GDM1 (cell line): ENCODE measurements at places on chromosomes 2 and 18.

GRCh38 chr2:70987386-70987785, 7.3 kb downstream of the TEX261 start:
- DNase-seq = no peak

DNA sequence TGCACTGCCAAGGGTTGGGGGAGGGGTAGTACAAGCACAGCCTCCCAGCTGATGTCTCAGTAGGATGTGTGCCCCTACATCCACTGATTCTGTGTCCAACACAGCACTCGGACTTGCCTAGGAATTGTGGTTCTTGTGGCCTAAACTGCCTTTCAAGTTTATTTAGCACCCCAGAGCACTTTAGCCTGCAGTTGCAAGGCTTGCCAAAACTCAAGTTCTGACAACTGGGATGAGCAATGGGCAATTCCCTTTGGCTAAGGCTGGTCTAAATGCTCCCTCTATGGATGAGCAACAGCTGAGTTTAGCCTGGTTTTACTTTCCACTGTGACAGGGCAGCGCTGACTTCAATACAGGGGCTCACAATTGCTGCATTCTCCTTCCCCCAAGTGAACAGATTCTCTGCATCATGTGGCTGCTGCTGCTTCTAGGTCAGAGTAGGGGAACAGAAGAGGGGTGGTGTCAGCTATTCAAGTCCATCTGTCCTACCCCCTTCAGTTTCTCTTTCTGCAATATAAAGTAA, 471.5 kb downstream of the PIK3C3 start:
- DNase-seq = no peak

DNA sequence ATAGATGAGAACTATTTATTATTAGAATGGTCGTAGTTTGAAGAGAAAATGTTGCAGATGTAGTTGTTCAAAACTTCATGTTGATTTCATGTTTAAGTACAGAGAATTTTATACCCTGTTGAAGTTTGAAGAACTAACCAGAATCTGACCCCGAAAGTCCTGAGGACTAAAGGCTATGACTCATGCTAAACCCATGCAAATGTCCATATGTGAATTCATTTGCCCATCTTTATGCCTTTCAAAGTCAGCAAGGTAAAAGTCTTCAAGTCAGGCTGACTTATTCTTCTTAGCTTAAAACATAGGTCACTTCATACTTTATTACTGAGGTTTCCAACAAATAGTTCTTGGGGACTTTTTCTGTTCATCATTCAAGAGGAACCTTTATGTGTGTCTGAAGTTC, 185.5 kb downstream of the CCDC85A start:
- no peak for DNase-seq

- DNase-seq = no peak
Measured at GRCh38 chr2:97969081-97970067, 26.4 kb downstream of the TMEM131 start.

- no peak for DNase-seq
Measured at GRCh38 chr2:155412598-155412997, 714.1 kb downstream of the KCNJ3 start.

DNA sequence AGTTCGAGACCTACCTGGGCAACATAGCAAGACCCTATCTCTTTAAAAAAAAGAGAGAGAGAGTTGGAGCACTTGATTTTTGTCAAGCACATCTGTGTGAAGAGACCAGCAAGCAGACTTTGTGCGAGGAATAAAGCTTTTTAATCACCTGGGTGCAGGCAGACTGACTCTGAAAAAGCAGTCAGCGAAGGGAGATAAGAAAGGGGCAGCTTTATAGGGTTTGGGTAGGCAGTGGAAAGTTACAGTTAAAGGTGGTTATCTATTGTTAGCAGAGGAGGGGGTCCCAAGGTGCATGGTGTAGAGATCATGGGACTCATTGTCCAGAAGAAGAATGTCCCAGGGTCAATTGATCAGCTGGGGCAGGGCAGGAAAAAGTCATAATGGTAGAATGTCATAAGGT, 34.4 kb downstream of the NCL start:
- DNase-seq = no peak

DNA sequence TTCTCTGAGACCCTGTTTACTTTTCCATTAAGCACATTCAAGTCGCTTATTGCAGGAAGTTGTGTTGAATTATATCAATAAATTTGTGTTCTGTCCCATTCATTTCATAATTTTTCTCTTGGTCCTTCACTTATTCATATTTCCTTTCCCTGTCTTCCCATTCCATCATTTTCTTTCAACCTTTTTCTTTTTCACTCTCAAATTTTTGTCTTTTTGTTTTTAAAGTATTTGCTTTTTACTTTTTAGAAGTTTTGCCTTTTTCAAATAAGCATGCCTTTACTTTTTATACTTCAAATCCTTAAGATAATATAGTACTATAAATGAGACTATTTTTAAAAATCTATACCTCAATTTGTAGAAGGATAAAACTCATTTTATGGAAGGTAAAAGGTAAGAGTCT, 120.5 kb downstream of the ATL2 start:
- DNase-seq = no peak

DNA sequence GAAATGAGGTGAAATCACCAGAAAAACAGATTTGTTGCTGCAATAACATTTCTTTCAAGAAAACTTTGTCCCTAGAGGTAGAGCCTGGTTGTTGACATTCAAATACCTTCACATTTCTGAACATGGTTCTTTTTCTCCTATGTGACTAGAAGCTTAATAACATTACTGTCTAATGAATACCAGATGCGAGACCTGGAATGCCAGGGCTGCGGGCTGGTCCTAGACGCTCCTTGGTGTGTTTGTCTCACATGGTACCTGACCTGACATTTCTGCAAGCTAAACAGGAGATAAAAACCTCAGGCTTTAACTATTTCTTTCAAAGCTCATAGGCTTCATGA, 38.5 kb downstream of the ACKR3 start:
- DNase-seq = no peak

DNA sequence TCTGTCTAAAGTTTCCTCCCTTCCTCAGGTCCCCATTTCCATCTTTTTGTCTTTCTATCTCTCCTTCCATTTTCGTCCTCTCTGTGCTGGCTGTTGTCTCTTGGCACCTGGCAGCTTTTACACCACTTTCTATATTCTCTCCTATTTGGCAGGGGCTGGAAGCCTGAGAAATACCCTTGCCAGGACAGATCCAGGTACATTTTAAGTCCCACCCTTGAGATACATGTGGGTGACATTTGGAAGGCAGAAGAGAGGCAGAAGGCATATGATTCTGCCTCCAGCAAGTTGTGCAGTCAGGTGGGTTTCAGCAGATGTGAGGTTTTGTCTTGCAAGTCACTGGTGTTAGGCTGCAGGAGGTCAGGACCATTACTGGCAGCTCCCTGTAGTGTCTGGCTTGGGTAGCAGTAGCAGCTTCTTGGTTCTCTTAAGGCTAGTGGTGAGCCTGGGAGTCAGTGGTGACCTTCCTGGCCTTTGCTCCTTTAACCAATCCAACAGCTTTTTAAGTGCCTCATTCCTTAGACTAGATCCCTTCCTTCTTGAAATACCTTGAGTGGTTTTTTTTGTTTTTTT, 90.1 kb downstream of the CAPN13 start:
- DNase-seq = no peak

DNA sequence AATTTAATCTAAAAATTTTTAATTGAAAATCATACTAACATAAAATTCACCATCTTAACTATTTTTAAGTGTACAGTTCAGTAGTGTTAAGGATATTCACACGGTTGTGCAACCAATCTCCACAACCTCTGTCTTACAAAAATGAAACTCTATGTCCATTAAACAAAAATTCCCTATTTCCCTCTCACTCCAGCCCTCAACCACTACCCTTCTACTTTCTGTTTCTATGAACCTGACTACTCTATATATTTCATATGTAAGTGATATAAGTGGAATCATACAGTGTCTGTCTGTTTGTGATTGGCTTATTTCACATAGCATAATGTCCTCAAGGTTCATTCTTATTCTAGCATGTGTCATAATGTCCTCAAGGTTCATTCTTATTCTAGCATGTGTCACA, 34.3 kb upstream of the OSBPL6 start:
- no peak for DNase-seq

DNA sequence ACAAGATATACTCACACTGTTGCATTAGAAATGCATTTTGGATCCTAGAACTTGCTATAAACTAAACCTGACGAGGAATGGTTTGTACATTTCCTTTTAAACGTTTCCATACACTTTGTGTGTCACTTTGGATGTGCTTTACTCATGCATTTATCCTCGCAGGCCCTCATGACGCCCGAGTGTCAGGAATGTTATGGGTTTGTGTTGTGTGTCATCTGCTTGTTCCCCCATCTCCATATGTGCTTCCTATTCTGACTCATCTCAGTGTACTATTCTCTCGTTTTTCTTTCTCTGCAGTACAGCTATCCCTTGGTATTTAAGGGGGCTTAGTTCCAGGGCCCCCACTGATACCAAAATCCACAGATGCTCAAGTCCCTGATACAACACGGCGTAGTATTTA, 121.5 kb upstream of the RASGRP3 start:
- DNase-seq = no peak

DNA sequence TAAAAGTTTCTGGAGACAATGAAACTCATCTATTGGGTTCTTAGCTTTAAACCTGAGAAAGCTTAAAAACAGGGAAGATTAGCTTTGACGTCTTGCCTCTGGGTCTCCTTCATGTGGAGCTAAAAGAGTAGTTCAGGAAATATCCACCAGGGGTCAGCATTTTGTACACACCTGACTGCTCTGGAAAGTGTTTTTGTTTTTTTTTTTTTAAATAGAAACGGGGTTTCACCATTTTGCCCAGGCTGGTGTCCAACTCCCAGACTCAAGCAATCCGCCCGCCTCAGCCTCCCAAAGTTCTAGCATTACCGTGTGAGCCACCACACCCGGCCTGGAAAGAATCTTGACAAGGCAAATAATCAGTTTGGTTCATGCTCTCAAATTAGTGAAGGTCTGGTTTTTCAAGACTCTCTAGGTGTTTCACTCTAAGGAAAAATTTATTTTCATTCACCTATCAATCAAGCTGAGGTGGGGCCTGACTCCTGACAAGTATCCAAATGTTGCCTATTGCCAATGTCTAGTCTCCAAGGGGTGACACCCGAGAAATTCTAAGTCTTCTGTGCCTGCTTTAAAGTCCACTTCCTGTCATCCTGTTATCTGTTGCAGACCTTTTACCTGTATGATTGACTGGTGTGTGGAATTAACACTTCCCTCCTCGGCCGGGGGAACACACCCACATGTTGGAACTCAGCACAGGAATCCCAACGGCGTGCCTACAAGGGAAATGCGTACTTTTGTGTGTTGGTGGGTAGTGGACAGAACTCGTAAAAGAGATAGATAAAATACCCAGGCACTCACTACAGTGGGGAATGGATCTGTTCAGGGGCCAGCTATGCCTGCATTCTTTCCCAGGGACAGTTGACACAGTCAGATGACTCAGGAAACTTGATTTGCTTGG, 11.3 kb downstream of the IL1RN start:
- peak; percentile 25 for DNase-seq

GRCh38 chr2:223980397-223980735, 23.1 kb downstream of the MRPL44 start:
- no peak for DNase-seq

- DNase-seq = no peak
Measured at GRCh38 chr2:49067971-49068370, 86.3 kb downstream of the FSHR start.

DNA sequence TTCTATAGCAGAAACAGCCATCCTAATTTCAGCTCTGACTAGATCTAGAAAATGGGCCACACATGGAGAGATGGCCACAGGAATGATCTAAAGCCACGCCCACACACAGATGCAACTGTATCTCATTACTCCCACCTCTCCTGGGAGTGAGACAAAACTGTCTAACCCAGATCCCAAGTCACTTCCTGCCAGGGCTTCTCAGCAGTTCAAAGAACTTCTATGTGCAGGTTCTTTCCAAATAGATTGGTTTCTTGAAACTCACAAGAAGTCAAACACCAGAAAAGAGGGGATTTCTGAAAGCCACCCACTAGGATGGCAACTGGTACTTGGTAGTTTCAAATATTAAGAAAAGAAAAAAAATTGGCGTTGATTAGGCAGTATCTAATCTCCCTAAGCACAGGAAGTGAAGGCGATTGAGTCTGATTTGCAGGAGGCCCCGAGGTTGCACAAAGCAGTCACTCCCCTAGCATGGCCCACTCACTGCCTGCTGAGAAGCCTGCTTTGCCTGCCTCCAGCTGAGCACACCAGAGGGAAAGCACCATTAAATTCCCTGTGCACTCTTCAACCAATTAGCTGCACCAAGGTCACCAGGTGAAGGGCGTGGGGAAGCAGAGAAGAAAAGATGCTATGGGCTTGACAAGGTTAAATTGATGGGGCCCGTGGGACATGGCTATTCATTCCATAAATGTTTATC, 51.1 kb downstream of the PAPOLG start:
- no peak for DNase-seq

DNA sequence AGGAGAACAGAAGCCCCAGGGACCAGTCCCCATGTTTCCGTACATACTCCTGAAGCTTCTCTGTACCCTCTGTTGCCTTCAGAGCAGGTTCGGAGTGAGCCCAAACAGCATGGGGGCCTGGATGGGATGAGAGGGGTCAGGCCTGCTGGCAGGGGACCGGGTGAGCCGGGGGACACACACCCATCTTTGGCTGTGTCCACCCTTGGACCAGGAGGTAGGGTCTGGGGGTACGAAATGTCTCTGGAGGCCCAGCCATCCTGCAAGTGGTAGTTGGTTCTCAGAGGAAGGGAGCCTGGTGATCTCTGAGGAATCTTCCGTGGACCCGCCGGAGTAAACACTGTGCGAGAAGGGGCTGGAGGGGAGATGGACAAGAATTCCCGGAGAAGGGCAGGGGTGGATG, 15.3 kb downstream of the FBLN7 start:
- DNase-seq = no peak

GRCh38 chr2:187819624-187820023, 265.4 kb upstream of the TFPI start:
- DNase-seq = no peak

- no peak for DNase-seq
Measured at GRCh38 chr2:58501371-58502160, 260.4 kb upstream of the FANCL start.
